Pulmonary artery endothelial cell (primary cell): ENCODE measurements at places on chromosomes 1 and 21.

DNA sequence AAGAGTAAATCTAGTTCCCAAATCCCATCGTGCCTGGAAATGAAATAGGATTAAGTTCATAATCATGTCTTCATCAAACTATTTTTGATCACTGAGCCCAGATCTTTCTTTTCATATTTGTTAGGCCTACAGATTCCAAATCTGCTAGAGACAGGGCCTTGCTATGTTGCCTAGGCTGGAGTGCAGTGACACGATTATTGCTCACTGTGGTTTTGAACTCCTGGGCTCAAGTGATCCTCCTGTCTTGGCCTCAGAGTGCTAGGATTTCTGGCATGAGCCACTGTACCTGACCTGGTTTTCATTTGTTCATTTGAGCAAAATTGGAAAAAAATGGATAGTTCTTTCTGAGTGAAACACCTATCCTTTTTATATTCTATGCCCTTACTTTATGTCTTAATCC is 28.0 kb upstream of the DIPK1A start:
- DNase-seq, result no peak

GRCh38 chr1:165884690-165885304 is 57.4 kb downstream of the UCK2 start:
- DNase-seq, result no peak

- no peak for DNase-seq
Observed at GRCh38 chr1:176543360-176544129, 80.6 kb downstream of the PAPPA2 start.

DNA sequence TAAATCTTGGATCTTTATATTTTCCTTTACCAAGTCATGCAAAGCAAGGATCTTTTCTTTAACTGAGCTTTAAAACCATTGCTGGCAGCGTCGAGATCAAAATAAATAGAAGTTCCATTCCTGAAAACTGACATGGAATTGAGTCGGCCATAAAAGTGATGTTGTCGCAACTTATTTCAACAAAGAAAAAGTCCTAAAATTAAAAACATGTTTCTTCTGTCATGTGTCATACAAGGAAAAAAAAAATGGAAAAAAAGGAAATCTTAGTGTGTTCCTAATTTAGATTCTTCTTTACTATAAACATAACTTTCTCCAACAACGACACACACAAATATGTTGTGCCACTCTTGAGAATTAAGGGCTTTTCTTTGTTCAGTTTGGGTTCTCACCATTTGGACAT is 34.9 kb downstream of the GREM2 start:
- DNase-seq, result no peak

DNA sequence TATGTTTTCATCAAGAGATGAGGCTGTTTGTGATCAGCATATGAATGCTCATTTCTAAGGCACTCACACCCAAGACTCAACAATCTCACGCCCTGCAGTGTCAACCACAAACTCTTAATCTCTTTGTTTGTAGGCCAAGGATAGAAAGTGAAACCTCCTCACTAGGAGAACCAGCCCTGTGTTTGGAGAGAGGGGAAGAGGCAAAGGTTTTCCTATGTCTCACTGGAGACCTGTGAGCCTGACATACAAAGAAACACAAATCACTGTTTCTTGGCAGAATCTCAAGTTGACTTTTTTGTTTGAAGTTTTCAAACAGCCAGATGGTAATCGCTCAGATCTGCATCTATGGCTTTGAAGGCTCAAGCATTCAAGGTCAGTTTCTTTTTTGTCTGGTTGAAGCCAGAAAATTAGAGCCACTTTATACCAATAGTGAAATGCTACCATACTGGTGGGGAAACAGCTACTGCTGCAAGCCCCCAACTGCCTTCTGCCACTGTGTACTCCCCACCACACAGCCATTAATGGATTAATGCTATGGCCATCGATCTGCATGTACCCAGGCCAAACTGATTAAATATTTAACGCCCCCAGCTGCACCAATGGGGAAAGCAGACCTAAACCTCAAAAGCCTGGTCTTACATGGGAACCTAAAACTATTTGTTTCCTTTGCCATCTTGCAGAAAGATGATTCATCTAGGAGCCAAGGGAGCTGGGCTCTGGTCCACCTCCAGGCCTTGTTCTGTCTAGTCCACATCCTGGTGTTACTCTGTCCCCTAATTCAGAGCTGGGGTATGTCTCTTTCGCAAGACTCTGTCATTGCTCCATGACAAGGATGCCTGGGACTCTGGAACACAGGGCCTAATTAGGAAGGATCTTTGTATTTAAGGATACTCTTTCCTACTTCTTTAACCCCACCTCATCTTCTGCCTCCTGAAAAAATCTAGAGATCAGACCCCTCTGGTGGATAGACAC is 16.3 kb downstream of the PDZK1 start:
- DNase-seq, result no peak

GRCh38 chr1:82001345-82001744 is 200.6 kb downstream of the ADGRL2 start:
- DNase-seq, result no peak

DNA sequence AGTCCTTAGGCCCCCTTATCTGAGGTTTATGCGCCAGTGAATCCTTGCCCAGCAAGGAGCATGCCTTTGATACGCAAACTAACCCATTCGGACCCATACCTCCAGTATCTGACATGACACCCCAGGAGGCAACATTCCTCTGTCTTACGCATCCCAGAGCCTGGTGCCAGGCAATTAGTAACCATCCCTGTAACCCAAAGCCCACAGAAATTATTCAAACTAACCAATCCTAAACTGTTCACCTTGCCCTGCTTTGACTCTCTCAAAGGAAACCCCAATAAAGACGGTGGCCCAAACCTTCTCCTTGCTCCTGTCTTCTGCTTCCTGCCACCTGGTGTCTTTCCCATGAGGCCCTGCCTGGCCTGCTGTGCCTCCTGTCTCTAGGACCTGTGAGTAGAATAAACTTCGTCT is 36.4 kb downstream of the ZNF496 start:
- no peak for DNase-seq

- DNase-seq, result no peak
Observed at GRCh38 chr1:178847396-178847849, 23.5 kb downstream of the ANGPTL1 start.

- DNase-seq, result no peak
Observed at GRCh38 chr1:218667781-218668516, 322.8 kb downstream of the TGFB2 start.

GRCh38 chr1:168096296-168097165 is 40.2 kb downstream of the GPR161 start:
- DNase-seq, result no peak

GRCh38 chr1:160951443-160952128 is 3.0 kb downstream of the ITLN2 start:
- DNase-seq, result no peak
